Left cardiac atrium (tissue), 4 donors: ENCODE measurements at places on chromosomes 13 and 19. TPM values are rescaled to one million over a fixed set of nuclear protein-coding genes. Genes with fewer than 3 reads are reported as not detected.

DNA sequence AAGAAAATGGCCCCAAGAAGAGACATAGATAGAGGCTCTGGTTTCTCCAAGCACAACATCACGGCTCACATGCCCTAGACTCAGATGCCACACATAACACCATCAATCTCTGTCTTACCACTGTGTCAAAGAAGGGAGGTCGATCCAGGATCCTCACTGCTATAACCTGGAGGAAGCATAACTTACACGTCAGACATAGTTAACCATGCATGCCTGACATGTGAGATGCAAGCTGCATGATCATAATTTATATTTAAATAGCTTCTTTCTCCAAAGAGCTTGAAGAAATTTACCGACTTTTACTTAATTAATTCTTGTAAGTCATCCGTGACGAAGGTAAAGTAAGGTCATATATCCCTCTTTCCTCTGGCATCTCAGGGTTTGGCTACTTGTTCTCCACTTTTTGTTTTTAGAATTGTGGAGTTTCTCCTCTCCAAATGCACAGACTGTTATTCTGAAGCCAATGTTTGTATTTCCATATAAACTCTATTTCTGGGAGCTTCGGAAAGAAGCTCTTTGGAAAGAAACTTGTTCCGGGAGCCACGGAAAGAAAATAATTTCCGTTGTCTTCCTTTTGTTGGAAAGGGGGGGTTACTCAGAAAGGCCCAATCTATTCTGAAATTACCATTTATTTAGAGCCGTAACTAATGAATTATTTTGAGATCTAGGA is 205.6 kb downstream of the LHFPL6 start:
- DNase-seq, result no peak

DNA sequence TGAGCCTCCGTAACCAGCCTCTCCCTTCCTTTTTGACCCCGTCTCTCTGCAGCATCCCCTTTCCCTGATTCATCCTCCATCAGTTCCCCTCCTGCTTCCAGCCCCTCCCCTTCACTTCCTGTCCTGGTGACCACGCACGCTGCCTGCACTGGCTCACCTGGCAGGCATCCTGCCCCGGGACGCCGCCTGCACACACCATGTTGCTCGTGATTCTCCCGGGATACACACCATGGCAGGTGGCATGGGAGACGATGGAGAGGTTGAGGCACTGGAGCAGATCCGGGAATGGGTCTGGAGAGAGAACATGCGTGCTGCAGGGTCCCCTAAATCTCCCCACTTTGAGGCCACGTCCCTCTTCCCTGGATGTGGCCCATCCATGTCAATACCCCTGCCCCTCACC is 4.2 kb downstream of the KLK12 start:
- no peak for DNase-seq

DNA sequence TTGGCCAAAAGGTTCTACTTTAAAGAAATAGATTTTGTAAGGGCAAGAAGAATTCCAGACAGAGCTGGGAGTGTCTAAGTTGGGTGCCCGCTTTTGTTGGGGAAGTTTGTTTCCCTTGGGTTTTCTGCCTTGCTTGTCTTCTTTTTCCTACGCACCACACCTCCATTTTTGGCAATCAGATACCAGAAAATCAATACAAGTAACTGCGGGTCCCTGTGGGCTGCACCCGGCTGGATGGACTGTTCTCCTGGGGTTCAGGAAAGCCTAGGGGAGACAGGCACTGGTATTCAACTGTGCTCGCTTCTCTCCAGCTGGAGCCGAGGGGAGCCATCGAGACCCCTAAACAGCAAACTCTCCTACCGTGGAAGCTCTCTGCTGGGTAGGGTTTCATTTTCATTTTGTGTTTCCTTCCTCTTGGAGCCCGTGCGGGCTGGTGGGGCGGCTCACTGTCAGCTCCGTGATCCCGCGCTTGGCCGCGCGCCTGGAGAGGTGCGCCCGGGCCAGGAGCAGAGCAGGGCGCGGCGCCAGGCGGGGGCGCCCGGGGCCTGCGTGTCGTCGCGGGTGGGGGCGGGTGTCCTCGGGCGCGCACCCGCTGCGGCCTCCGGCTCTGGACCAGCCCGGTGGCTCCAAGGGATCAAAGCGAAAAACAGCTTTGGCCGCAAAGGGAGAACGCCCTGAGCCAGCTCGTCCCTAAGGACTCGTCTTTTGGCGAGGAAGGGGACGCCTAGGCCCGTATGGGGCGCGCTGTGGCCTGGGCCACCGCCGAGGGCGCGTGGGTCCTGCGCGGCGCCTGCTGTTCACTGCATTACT is 347.2 kb downstream of the ZNF536 start:
- DNase-seq, result peak; percentile 79

GRCh38 chr13:102002287-102002686 is 399.6 kb downstream of the FGF14 start:
- no peak for DNase-seq

- DNase-seq, result no peak
Observed at GRCh38 chr19:46499692-46500091, 4.0 kb upstream of the PNMA8B start.

Gene PEAK3
- total RNA-seq, result 2.3 TPM
